Activated T-helper 1 cell treated with anti-CD3 and anti-CD28 coated beads, Interleukin-12 subunit alpha, Interleukin-12 subunit beta, Interleukin-2, Interleukin-4 antibody, amounts not matched to agents 30 ng/mL and 10 ng/mL and 1 ng/mL, durations not matched to agents 14 hours and 24 hours and 36 hours (primary cell): ENCODE measurements at places on chromosomes 4 and X. TPM values are rescaled to one million over a fixed set of nuclear protein-coding genes. Genes with fewer than 3 reads are reported as not detected.

- no peak for DNase-seq
These were observed 128.3 kb downstream of the UCHL1 start for GRCh38 chr4:41384992-41385391.

DNA sequence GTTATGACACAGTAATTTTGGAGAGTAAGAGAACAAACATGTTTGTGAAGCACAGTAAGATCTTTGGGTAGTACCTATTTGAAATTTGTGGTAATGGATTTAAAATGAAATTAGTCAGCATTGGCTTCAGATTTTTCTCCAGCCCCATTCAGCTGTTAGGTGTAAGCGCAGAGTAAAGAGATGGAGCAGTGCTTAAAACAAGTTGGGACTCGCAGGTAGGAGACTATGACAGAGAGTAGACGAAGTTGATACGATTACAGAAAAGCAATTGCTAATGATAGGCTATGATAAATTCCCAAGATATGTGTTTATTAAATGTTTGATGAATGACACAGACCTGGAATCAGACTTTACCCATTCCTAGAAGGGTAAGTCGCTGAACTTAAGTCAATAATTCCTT lies 72.6 kb downstream of the CHIC2 start:
- no peak for DNase-seq

The TAF7L gene
- total RNA-seq: 0.10 and 0.36 TPM in 2 replicates

The NAA11 gene
- not detected in 2 replicates for total RNA-seq

- DNase-seq: no peak
These were observed 152.3 kb downstream of the WDFY3 start for GRCh38 chr4:84814094-84814750.

The ARHGEF38 gene
- total RNA-seq: not detected in 2 replicates

The CLDN22 gene
- not detected in 2 replicates for total RNA-seq

The NOX1 gene
- not detected in 2 replicates for total RNA-seq

DNA sequence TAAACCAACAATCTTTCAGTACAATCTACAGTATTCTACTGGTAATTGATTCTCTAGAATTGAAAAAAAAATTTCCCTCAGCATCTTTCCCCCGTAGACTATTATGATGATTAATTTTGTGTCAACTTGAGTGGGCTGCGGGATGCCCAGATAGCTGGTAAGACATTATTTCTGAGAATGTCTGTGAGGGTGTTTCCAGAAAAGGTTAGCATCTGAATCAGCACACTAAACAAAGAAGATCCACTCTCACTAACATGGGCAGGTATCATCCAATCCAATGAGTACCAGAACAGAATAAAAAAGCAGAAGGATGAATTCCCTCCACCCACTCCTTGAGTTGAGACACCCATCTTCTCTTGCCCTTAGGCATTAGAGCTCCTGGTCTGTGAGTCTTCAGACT lies 186.1 kb upstream of the MAB21L2 start:
- no peak for DNase-seq

DNA sequence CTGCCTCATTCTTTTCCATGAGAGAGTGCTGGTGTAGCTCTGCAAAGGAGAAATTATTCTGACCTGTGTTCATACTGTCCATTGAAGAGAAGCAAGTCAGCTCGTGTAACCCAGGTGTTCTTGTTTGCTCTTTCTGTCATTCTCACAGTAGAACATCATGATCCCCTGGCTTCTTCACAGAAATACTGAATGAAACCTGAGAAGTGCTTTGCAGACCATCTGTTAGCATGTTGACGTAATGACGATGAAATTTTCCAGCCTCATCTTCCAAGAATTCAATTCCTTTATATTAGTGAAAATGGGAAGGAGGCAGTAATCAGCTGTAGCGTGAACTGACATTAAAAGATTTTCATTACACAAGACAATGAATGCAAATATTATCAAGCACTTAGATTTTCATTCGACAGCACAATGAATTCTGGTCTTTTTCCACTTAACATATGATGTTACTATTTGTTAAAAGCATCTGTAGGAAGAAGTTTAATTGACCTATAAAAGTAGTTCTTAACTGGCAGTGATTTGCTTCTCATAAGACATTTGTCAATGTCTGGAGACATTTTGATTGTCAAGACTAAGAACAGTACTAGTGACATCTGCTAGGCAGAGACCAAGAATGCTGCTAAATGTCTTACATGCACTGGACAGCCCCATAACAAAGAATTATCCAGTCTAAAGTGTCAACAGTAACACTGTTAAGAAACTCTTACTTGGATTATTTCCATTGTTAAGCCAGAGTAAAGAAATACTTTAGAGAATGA lies 246.3 kb downstream of the BANK1 start:
- DNase-seq: no peak

DNA sequence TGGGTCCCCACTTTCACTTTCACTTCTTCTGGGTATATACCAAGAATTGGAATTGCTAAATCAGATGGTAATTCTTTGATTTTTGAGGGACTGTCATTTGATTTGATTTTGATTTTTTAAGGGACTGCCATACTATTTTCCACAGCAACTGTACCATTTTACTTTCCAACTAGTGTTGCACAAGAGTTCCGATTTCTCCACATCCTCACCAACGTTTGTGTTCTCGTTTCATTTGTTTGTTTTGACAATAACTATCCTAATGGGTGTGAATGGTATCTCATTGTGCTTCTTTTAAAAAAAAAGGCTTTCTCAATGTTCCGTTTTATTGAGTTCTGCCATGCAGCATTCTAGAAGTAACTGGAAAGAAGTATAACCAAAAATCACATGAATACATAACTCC lies 62.6 kb downstream of the C4orf46 start:
- DNase-seq: no peak

The EXOC1 gene
- 18.3 and 18.8 TPM in 2 replicates for total RNA-seq

DNA sequence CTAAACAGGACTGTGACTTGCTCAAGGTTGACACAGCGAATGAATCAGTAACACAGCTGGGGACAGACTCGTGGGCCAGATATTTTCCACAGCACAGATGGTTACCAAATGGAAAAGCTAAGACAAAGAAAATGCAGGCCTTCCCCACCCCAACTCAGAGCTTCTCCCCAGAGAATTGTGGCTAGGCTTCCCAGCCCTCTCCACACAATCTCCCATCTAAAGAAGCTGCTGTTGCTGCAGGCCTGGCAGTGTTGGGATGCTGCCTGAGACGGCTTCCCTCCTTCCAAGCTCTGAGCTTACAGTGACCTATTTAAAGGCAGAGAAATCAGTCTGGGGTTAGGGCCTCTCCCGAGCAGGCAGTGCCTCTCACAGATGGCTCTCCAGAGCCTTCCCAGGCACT lies 46.5 kb upstream of the PGRMC1 start:
- DNase-seq: no peak

The TBX22 gene
- total RNA-seq: not detected in 2 replicates

DNA sequence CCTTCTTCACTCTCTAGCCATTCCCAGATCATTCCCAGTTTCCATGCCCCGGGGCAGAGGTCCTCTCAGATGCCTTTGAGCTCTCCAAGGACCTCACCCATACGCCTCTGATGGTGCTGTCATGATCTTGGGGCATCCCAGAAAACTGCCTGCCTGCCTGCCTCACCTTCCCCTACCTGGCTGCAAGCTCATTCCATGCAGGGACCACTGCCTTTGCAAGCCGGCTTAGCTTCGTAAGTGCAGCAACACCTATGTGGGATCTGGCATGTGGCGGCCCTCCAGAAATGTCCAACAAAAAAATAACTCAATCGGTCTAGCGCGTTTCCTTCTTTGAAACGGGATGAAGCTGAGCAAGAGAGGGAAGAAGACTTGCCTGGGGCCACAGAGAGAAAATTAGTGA lies 53.0 kb downstream of the C4orf50 start:
- no peak for DNase-seq
